KBM-7 (cell line): ENCODE measurements at places on chromosomes 6 and 20.

DNA sequence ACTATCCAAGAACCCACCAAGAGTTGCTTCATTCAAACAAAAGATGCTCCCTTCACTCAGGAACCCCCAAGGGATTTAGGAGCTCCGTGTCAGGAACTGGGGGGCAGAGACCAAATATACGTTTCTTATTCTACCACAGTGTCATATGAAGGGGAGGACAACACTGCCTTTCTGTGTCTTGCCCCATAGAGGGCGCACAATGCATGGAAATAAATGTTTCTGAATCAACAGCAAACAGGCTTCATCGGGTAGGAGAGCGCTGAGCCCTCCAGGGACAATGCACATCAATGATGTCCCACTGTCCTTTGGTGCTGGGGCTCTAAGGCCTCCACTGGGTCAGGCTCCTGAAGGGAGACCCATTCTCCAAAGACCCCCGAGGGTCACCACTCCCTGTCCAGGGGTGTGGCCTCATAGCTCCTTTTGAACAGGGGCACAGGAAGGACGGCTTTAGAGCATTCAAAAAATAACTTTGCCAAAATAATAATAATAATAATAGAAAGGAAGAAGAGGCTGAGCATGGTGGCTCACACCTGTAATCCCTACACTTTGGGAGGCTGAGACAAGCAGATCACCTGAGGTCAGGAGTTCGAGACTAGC lies 31.1 kb downstream of the PLG start:
- peak; percentile 33 for DNase-seq

DNA sequence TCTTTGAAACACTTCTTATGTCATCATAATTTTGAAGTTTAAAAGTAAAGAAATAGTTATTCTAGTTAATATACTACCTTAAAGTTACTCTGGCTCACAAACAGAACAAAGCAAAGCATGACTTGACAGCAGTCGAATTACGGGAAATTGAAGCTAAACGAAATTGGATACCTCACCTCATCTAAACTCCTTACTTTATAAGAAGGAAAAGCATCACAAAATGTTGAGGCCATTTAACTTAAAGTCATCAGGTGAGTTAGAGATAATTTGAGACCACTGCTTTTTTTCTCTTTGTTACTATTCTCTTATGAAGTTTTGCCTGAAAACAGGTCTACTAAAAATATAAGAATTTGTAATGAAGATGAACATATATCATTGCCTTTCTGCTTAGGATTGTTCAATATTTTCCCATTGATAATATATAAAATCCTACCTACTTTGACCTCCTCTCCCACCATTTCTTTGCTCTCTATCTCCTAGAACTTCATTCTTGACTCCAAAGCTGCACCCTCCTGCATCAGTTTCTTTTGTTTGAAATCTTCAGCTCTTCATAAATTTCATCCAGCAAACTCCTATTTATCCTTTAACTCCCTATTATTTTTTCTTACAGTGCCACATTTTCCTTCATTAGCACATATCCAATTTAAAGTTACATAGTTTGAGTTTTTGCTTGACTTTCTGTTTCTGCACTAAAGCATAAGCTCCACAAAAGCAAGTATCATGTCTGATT lies 510.7 kb upstream of the ZNF337 start:
- no peak for DNase-seq

DNA sequence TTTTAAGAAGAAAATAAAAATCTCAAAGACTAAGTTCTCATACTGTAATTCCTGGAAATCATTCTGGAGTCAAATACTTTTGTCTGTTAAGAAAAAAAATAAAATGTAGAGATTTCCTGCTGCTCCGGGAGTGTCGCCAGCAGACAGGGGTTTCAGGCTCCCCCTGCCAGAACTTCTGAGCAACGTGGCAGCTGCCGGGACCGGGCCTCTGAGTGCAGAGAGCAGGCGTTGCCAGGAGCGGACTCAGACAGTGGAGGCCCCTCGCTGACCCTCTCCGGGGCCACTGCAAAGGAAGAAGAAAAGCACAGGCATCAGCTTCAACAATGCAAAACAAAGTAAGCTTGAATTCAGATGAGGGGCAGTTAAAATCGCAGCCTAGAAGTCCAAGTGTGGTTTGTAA lies 95.5 kb downstream of the THBS2 start:
- no peak for DNase-seq

- no peak for DNase-seq
Measured at GRCh38 chr6:150448221-150448620, 79.4 kb downstream of the IYD start.

GRCh38 chr20:48898210-48898609 lies 23.3 kb upstream of the ARFGEF2 start:
- DNase-seq: no peak

DNA sequence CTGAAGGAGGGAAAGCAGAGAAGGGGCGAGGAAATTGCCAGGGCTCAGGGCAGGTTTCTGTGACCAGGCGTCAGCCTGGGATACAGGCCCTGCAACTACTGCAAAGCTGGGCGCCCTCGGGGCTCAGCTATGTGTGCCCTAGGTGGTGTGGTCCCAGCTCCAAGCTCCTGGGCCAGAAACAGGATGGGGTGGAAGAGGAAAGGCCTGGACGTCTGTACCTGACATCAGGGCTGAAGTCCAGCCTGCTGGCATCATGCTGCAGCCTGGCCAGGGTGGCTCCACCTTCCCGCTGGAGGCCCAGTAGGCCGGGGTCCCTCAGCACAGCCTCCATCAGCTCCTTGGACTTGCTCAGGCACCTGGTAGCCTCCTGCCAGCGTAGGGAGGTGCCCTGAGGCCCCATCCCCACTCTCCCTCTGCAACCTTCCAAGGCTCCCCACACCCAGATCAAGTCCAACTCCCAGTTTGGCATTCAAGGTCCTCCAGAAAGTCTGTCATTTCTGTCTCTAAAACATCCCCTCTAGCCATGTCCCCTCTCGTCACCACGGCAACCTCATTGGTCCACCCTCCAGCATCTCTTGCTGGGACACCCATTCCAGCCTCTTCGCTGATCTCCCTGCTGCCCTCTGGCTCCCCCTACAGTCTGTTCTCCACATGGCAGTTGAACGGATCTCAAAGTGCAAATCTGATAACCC lies 38.2 kb downstream of the KIAA1755 start:
- DNase-seq: peak; percentile 78

GRCh38 chr20:58523971-58524315 lies 8.7 kb upstream of the APCDD1L start:
- no peak for DNase-seq

GRCh38 chr6:127510876-127511275 lies 8.3 kb downstream of the MTCL3 start:
- no peak for DNase-seq
